ENCODE measurements at places on chromosomes 5 and 9.
A peak's percentile ranks its signal among the peaks of the same experiment; 100 is the strongest.

- DNase-seq = no peak
Measured at GRCh38 chr5:127810707-127811490, 107.7 kb downstream of the CCDC192 start.

GRCh38 chr9:113660196-113660595 lies 196.7 kb downstream of the RGS3 start:
- no peak for DNase-seq

- no peak for DNase-seq
Measured at GRCh38 chr5:124454081-124454480, 292.4 kb downstream of the ZNF608 start.

DNA sequence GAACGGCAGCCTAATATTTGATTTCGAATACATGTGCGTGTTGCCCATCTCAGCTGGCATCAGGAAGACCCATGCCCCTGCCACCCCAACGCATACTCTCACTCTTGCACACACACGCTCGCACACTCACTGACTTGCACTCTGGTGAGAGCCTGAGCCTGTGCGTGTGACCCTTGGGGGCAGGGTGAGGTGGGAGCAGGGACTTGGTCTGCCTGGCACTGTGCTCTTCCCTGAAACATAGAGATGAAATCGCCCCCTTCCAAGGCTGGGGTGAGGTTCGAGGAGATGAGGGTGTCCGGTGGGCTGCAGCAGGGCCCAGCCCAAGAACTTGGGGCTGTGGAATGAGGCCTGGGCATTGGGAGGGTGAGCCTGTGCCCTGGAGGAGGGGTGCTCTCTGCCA lies 1.2 kb downstream of the LCN9 start:
- no peak for DNase-seq

DNA sequence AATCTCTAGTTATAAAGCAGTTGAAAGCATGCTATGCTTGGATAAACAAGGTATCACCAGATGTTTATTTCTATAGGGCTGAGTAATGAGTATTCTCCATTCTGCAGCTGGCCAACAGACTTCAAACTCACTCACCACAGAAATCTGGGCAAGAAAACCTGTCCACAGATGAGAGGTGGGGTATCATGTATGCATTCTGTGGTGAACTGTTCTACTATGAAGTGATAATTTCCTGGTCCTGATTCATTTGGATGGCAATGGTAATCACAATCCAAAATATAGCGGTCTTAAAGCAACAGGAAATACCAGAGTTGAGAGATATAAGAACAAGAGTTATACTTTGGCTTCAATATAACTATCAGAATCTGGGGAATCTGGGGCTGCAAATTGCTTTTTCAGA lies 65.9 kb upstream of the EFNA5 start:
- DNase-seq = no peak

DNA sequence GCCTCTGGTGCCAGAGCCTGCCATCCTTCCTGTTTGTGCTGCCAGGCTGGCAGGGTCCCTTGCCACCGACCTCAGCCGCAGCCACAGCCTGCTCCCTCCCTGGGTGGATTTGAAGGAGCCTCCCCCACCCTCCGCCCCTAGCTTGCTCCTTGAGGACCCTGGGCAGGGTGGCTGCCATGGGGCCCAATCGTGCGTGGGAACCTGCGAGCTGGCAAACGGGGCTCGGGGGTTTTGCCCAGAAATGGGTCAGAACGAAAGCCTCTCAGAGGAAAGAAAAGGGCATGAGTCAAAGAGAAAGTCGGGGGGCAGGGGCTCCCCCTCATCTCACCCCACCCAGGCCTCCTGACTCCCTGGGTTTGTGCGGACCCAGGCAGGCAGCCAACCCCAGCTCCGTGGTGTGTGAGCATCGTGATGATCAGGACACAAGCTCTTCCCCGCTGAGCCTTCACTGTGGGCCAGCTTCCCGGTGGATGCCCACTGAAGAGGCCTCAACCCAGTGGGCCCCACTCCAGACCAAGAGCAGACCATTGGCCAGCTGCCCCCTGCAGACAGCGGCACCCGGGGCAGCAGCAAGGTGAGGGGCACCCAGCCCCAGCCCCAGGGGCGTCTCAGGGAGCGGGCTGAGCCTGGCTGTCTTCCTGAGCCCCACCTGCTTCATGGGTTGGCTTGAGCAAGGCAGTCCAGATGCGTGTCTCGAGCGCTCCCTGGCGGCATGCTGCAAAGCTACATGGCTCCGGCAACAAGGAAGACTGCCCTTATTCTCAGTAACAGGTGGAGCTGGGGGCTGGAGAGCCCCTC lies 3.0 kb upstream of the FUT7 start:
- peak; percentile 84 for DNase-seq

DNA sequence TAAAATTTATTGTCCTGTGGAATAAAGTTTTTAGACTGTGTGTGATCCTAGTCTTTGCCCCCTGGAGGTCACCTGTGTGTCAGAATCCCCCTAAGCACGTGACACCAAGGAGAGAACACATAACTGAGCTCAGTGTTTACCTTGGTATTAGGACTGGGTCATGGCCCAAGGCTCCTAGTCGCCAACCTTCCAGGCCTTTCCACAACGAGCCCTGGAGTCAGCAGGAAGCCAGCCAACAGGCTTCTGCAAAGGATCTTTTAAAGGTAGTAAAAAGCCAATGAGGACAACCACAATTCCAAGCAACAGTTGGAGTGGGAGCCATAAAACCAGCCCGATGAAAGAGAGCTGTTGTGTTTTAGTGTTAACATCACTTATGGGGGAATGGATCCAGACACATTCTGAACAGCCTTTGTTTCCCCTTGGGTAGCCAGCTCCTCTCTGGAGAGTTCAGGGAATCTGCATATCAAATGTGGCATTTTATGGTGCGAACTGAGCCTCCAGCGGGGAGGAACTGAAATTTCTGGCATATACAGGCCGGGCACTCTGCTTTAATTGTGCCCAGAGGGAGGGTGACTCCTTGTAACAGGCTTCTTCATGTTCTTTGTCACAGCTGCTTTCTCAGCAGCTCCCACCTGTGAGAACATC lies 239.9 kb downstream of the FSTL4 start:
- DNase-seq = no peak

GRCh38 chr5:150278046-150278730 lies 11.4 kb downstream of the CAMK2A start:
- DNase-seq = no peak

DNA sequence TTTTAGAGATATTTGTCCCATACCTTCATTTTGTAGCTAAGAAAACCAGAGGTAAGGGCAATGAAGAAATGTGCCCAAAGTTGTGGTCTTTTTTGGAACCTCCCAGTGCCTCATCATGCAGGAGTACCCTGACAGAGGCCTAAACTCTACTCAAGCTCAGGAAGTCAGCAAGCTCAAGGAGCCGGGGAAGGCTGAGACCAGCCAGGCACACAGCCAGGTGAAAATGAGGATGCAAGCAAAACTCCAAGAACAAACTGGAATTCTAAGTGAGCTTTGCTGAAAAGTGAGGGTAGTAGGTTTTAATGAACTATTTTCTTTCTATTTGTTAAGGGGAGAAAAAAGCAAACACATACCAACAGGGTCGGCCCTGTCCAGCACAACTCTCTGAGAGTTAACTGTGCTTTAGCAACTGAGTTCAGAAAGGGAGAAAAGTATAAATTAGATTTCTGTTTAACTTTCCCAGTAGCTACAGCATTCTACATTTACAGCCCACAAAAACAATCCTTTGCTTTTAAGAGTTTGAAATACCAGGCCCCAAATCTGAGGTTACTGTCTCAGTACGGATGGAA lies 146.4 kb downstream of the GNAQ start:
- no peak for DNase-seq
